ENCODE measurements at places on chromosomes 5 and 9. TPM values are rescaled to one million over a fixed set of nuclear protein-coding genes. Genes with fewer than 3 reads are reported as not detected.

MELK gene
- 74.9 TPM for total RNA-seq

TOR4A gene
- 6.6 TPM for total RNA-seq

PTCD2 gene
- 8.4 TPM for total RNA-seq

STC2 gene
- 16.6 TPM for total RNA-seq

- no peak for DNase-seq
These were observed 5.9 kb upstream of the FBXL17 start for GRCh38 chr5:108387758-108388157.

DNA sequence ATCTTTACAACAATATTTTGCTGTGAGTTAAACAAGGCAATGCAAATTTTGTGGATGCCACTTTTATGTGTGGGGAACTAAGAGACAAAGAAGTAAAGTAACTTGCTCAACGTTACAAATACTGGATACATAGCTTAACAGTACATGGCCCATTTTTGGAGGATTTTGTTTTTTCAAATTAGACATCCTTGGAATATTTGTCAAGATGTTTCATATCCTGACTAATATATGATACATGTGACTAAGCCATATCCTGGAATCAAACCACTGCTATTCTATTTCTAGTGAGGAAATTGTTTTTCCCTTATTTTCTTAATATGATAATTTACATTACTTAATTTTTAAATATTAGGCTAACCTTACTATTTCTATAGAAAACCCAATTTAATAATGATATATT lies 529.8 kb downstream of the DMRTA1 start:
- DNase-seq = no peak

DNA sequence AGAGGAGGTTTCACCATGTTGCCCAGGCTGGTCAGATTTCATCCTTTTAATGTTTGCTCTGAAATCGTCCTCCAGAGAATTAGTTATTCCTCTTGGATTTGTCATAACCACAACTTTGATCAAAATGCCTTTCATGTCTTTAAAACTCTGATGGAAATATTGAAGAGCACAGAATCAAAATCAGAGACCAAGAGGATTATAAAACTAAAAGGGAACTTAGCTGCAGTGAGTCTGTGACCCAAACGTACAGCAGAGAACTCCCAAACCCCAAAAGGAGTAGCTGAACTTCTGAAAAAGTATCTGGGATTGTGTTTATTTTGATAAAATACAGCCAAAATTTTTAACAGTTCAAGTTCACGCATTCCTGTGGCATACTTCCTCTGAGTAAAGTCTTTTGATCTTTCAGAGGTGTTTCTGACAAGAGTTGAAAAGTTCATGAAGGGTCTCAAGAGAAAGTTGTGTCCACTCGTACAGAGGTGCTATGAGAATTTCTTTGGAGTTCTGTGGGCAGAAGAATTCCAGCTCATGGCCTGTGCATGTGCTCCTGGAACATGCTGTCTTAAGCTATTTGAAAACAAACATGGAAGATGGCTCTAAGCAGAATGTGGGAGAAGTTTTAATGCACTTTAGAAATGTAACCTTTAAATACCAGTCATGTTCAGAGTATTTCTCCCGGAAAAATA lies 124.0 kb downstream of the ESM1 start:
- DNase-seq = no peak

DNA sequence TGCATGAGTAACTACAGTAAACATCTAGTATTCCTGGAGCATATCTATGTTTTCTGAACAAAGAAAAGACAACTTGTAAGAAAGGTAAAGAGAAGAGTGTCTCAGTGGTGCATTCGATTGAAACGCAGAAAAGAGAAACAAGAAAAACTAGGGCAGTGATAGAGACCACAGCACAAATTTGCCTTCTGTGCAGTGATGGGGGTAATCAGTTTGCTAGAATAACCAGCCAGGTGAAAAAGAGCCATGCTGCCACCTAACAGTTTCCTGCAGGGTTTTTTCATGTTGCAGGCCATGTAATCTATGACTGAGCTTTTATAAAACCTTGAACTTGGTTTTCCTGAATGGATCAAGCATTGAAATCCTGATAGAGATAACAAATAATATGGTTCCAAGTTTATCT lies 198.4 kb upstream of the MEF2C start:
- DNase-seq = no peak

DNA sequence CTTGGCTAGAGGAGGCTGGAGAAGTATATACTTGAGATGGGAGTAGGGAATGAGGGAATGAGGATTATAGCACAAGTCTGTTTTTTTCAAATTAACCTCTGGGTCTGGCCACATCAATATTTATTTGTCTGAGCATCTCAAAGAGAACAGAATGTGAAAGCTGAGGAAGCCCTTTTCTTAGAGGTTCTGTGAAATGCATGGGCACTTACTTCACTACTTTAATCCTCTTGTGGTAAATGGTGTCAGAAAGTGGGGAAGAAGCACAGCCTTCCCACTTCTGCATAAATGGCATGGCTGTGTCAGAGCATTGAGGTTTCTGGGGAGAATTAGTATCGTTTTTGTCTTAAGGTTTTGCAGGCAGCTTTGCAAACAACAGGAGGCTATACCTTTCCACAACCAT lies 48.6 kb downstream of the SPATA31D1 start:
- no peak for DNase-seq

DNA sequence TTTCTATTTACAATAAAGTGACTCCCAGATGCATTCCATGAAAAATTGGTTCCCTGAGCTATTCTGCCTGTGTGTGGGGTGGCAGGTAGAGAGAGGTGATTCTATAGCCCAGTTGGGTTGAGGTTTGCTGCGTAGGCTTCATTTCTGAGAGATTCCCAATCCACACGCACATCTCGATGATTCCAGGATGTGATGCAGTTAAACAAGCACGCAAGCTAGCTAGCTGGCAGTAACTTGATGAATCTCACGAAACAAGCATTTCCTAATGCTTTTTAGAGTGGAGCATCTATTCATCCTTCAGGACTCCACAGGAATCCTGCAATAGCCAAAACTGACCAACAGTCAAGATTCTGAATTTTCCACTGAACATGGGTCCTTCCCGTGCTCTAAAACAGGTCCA lies 43.8 kb upstream of the CER1 start:
- no peak for DNase-seq

GRCh38 chr9:14653511-14653910 lies 39.7 kb downstream of the ZDHHC21 start:
- no peak for DNase-seq

- DNase-seq = peak; percentile 93
These were observed 17.2 kb downstream of the TRIM14 start for GRCh38 chr9:98101868-98102273.

GRCh38 chr5:159763562-159763961 lies 152.7 kb upstream of the ADRA1B start:
- no peak for DNase-seq

All from activated CD8-positive, alpha-beta T cell treated with anti-CD3 and anti-CD28 coated beads, Interleukin-2, amount 10 ng/mL, durations not matched to agents 7 days and 5 days (primary cell).